Right lung (tissue), 10 donors: ENCODE measurements at places on chromosomes 5 and 9.

GRCh38 chr9:114115654-114116125, 16.6 kb upstream of the KIF12 start:
- DNase-seq: no peak

GRCh38 chr9:130680836-130681768, 12.5 kb upstream of the EXOSC2 start:
- peak; percentile 44 for DNase-seq

DNA sequence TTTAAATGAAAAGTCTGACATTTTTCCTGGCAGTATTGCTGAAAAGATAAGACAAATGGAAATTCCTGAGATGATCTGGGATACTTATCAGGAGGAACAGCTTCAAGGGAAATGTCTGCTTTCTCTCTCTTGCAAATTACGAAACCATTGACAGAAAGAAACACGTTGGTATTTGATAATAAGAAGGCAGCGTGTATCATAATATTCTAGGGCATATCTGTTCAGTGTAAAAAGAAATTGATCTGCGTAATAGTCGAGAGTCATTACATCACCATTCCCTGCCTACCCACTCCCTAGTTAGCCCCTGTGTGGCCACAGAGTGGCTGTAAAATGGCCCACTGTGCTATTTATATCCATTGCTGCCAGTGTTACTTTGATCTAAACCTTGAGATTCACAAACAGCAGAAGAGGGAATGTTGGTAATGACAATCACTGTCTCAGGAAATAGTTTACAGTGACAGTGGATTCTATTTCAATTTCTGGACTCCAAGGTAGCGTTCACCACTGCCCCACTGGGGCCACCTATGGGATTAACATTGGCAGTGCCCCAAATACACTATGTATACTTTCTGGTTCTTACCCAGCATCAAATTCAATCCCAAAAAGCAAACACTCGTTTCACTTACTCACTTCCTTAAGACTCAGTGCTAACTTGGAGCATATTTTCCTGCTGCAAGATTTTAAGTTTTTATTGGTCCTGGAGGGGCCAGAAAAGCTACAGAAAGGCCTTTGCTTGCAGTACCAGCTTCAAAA, 133.4 kb upstream of the GAS1 start:
- DNase-seq: no peak

- no peak for DNase-seq
Observed at GRCh38 chr5:112479418-112479817, 60.3 kb upstream of the EPB41L4A start.

GRCh38 chr5:51573835-51574234, 190.6 kb downstream of the ISL1 start:
- no peak for DNase-seq
